ENCODE measurements at places on chromosomes 5 and 9.

- peak; percentile 30 for DNase-seq
Observed at GRCh38 chr9:131500939-131501541, 1.7 kb upstream of the POMT1 start.

DNA sequence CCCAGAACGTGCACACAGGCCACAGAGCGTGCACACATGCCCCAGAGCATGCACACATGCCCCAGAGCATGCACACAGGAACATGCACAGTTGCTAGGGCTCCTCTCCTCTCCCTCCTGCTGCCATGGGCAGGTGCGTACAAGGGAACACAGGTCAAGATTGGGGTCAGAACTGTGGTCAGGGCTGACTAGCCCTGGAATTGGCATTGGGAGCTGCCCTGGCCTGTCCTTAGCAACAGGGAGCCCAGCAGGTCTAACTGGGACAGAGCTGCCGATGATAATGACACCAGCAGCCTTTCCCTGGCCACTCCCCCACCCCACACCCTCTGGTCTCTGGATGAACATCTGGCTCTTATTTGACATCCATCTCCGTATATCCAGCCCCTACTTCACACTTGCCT is 8.0 kb downstream of the PCDH1 start:
- DNase-seq: no peak

DNA sequence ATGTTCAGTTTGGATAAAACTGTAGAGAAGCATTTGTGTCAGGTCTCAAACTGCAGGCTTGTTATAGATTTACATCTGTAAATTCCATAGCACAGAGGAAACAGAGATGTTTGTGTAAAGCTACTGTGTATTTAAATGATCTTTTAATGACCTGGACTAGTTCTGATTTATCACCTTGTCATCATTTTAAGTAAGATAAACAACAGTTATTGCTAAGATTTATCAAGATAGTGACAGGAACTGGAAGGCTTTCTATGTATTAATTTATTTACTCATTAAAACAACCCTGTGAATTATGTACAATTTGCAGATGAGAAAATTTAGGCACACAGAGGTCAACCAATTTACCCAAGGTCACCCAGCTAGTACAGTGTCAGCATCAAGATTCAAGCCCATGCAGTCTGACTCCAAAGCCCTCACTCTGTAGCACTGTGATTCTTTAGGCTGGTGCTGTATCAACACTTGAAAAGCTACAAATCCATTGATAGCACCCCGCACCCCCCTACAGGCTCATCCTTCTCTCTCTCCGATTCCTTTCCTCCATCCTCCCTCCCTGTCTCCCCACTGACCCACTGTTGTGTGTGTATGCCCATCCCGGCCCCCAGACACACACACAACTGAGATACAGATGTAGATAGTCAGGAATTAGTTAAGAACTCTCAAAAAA is 184.5 kb downstream of the FBN2 start:
- DNase-seq: no peak

DNA sequence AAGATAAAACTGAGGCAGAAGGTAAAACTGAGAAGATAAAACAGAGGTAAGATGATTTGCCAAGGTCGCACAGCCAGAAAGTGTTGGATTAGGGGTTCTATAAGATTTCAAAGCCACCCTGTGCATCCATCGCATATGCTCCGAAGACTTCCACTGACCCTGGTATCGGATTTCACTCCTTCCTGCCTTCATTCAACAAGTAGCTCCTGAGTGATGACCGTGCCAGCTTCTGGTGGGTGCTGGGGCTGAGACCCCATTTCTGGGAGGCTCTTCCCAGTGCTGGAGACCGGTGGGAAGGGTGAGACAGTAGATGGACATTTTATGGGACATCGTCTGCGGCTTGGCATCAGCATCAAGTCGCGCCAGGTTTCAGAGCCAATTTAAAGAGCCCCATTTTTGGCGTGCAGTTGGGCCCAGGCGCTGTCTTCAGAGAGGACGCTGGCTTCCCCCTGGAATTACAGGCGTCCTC is 53.7 kb upstream of the DAB2IP start:
- no peak for DNase-seq

- no peak for DNase-seq
Observed at GRCh38 chr5:123907349-123907748, 395.4 kb downstream of the CSNK1G3 start.

DNA sequence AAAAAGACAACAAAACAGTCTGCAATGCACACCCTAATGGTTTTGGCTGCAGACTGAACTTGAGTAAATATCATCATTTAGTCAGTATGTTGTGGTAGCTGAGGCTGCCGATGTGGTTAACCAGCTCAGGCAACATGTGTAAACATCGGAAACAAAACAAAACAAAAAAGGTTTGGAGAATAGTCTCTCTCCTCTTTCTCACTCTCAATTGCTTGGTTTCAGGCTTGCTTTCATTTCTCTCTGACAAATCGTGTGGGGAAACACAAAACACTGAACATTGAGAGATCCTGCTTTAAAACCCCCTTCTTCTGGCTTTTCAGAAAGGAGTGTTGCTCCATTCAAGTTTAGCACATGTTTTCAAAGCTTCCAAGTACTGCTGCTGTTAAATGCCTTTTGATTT is 453.3 kb downstream of the BNC2 start:
- no peak for DNase-seq

DNA sequence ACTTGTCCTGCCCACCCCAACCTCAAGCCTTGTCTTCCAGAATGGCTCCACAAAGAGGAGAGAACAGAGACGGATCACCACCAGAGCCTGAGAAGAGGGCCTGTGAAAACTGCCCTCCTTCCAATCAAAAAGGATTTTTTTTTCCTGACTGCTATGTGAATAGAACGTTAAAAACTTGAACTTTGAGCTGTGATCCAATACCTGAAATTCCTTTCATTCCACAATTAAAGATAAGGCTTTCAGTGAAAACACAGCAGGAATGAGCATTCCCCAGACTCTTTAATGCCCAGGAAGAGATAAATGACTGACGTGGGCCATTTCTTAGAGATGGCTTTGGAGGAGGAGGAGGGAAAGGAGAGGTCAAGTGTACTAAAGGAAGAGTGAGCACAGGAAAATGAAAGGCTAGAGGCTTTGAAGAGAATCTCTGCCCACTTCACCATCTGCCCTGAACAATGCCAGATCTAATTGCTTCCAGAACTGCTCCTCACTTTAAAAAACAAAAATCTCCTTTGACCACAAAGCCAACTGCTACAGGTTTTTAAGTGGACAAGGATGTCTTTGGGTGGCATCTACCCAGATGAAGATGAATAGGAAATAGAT is 177.9 kb upstream of the MAP3K1 start:
- no peak for DNase-seq
